Mesendoderm (in vitro differentiated cells): ENCODE measurements at places on chromosomes 5 and 9.
A peak's percentile ranks its signal among the peaks of the same experiment; 100 is the strongest.

GRCh38 chr5:141511771-141512325 lies 23.0 kb downstream of the PCDHGC5 start:
- no peak for DNase-seq

DNA sequence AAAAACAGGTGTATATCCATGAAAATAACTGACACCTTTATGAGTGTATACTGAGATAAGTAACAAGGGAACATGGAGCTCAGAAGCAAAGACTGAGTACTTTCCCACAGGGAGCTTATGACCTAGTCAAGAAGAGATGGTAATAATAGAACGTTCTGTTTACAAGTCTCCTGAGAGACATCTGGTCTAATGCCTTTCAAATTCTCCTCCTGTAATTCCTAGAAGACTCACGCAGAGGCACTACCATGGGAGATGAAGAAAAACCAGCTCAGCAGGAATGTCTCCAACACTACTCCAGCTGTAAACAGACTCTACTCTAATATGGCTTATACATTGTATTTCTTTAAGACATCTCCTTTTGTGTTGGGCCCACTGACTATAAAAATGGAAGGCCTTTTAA lies 503.6 kb upstream of the TUSC1 start:
- DNase-seq, result no peak

DNA sequence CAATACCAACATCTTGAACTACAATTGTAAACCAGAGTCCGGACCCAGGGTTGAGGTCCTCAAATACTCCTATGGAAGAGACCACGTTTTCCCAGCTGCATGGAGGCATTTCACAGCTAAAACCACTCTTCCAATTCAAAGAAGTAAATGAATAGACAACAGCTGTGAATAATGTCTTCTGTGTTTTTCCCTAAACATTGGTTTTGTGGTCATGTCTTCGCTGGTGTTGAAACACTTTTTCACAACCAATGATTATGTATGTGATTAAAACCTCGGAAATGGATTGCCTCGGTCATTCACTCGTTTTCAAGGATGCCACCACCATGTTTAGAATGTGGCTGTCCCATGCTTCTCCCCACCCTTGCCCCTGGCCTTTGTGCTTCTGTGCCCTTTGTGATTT lies 9.4 kb upstream of the TENT4A start:
- DNase-seq, result no peak

GRCh38 chr5:137696481-137696880 lies 39.4 kb downstream of the KLHL3 start:
- no peak for DNase-seq

GRCh38 chr5:58543723-58544122 lies 39.2 kb upstream of the RAB3C start:
- DNase-seq, result peak; percentile 13

- DNase-seq, result peak; percentile 45
These were observed 114.5 kb upstream of the SLC1A3 start for GRCh38 chr5:36491856-36492255.

DNA sequence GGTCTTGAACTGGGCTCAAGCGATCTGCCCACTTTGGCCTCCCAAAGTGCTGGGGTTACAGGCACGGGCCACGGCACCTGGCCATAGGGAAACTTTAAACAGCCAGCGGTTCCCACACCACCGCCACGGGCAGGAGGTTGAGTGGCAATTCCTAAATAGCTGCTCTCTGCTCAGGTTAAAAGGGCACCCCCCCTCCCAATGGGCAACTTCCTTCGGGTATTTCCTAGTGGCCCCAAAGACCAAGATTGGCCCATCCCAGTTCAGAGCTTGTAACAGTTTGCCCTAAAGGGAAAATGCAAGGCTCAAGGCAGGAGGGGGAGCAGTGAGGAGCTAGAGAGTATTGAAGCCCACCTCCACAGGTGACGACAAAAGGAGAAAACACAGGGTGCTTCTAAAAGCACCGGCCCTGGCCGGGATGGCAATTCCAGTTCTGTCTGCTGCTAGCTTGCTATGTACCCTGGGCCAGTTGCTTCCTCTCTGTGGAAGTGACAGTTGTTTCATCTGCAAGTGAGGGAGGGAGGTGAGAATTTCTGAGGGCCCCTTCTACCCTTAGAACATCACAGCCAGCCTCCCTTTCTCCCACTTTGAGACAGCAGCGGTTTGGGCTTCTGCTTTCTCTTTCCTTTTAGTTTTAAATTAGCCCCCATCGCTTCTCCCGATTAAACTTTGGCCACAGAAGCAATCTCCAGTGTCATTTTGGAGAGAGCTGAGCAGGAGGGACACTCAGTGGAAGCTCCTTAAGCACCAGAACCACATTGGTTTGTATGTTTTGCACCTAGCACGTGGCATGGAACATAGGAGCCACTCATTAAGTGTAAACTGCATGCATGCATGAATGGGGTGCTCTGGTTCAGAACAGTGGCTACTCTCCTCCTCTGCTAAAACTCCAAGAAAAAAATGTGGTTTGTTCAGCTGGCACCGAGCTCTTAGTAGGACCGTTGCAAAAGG lies 17.3 kb upstream of the TNIP1 start:
- no peak for DNase-seq

DNA sequence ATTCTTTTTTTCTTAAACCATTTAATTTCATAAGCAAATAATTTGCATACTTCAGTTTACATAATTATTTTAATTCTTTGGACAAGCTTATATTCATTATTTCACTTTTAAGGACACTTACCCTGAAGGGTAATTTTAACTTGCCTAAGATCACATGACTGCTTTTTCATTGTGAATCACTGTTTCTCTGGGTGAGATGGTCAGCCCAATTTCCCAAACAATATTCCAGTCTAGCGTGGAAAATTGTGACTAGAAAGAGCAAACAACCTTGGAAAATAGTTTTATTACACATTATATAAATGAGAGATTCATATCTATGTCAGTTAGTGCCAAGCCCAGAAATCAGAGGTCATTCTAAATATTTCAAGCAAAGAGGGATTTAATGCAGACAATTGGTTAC lies 21.4 kb upstream of the JAKMIP2 start:
- no peak for DNase-seq

- peak; percentile 40 for DNase-seq
These were observed 34.7 kb downstream of the LMNB1 start for GRCh38 chr5:126811515-126812198.

DNA sequence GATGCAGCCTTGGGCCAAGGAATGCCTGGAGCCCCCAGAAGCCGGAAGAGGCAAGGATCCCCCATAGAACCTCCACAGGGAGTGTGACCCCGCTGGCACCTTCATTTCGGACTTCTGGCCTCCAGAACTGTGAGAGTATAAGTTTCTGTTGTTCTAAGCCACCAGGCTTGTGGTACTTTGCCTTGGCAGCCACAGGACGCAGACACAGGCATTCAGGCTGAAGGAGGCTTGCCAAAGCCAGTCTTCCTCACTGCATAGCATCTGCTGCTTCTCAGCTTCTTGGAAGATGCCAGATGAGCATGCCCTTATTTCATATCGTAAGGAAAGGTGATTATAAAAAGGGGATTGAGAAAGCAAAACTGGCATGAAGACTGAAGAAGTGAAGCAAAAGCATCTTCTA lies 61.1 kb upstream of the TAS2R1 start:
- DNase-seq, result no peak

GRCh38 chr9:4415281-4415680 lies 75.0 kb upstream of the SLC1A1 start:
- DNase-seq, result no peak

- DNase-seq, result no peak
These were observed 455.3 kb upstream of the PTGER4 start for GRCh38 chr5:40224421-40224820.

- peak; percentile 74 for DNase-seq
These were observed 88.0 kb downstream of the INIP start for GRCh38 chr9:112629671-112630485.

DNA sequence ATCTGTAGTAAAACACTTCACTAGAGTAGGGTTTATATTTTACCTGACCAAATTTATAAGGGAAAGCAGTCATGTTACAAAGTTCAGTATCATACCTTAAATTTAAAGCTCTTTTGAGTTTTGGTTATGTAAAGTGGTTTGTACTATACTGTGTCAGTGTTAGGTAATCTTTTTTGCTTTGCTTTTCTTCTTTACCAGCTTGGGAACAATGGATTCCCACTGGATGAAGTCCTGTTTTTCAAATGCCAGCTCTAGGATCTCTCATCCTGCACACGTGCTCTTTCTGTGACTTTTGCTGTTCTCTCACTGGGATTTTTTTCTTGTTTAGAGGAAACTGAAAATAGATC lies 15.9 kb downstream of the CYSTM1 start:
- no peak for DNase-seq

DNA sequence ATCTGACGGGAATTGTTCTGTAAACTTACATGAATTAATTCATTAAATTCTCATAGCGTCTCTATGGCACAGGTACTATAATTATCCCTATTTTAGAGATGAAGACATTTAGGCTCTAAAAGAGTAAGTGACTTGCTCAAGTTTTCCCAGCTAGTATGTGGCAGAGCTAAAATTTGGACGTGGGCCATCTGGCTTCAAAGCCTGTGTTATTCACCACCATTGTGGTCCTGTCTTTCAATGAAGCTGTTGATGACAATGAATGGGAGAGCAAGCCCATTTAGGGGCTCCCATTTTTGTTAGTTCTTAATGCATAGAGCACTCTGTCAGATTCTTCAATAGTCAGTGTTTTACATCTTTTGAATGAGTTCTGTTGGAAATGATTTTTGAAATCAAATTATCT lies 236.0 kb upstream of the CD180 start:
- no peak for DNase-seq

- no peak for DNase-seq
These were observed 4.3 kb downstream of the CD74 start for GRCh38 chr5:150408231-150408943.

DNA sequence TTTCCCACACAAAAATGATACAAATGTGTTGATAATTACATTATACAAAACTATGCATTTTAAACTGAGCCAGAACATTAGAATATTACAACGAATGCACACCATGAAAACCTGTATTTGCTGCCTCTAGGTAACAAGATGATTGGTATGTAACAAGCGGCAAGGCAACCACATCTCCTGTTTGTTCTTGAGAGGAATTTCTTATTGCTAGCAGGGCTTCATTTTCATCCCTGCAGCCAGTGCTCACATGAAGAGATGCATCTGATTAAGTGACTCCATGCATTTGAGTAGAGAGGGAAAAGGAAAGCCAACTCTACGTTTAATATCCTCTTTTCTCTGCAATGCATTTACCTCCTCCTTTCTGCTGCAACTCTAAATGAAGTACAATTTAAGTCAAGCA lies 36.6 kb downstream of the FRMD3 start:
- DNase-seq, result no peak

GRCh38 chr9:133671371-133671770 lies 35.2 kb downstream of the DBH start:
- no peak for DNase-seq

GRCh38 chr5:428219-428618 lies 14.8 kb upstream of the EXOC3 start:
- DNase-seq, result no peak

DNA sequence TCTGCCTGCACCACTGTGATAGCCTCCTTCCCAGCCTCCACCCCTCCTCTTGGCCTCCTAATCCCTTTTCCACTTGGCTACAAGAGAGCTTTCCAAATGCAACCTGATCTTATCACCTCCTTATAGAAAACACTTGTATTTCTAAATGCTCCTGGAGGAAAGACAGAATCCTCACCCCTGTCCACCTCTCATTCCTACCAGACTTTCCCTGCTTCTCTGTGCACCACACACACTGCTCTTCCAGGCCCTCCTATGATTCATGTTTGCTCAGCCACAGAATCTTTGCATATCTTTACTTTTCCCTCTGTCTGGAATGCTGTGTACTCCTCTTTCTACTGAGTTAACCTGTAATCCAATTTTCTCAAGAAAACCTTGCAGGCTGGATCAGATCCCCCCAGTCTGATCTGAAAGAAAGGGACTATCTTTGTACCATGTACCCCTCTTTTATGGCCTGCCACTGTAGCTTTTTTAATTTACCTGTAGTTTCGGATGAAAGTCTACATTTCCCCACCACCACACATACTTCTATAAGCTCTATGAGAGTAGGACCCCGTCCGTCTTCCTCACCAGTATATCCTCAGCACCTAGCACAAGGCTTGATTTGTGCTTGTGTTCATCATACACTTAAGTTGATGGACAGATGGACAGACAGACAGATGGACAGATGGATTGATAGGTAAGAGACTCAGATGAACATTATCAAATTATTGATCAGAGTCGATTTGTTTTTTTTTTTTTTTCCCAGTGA lies 95.3 kb downstream of the GALNT10 start:
- peak; percentile 40 for DNase-seq

GRCh38 chr5:76204713-76205112 lies 121.5 kb downstream of the SV2C start:
- peak; percentile 86 for DNase-seq

DNA sequence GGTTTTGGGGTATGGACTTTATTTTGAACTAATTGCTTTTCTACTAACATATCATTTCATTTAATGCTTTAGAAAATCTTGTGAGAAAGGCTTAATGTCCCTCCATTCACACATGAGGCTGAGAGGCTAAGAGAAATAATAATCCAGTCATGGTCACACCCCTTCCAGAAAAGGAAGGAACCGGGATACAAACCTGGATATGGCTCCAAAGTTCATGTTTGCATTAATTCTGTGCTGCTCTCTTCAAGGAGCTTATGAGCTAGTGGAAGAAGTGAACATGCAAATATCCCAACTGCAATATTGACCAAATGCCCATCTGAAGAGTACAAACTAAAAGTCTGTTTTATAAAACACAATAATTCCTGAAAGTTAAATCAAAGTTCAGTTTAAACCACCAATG lies 732.1 kb upstream of the RIOK2 start:
- DNase-seq, result no peak

DNA sequence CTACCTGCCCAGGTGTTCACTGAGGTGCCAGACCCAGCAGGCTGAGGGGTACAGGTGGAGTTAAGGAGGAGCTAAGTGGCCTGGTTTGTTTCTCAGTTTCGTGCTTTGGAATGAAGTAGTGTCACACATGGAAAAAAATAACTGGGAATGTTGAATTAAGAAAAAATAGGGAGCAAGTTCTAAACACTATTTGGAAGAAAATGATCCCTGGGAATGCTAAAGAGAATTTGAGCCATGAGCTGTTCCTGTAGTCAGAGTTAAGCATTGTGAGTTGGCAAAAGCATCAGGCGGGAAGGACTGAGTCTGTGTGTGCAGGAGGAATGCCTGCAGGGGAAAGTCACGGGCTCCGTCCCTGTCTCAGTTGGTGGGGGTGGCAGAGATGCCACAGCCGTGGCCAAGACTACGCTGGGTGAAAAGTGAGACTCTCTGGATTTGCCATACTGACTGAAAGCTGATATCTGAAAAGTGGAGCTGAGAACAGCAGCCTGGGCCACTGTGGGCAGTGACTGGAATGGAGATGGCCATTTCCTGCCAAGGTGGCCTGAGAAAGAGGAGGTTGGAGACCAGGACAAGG lies 37.0 kb downstream of the SYK start:
- DNase-seq, result no peak

DNA sequence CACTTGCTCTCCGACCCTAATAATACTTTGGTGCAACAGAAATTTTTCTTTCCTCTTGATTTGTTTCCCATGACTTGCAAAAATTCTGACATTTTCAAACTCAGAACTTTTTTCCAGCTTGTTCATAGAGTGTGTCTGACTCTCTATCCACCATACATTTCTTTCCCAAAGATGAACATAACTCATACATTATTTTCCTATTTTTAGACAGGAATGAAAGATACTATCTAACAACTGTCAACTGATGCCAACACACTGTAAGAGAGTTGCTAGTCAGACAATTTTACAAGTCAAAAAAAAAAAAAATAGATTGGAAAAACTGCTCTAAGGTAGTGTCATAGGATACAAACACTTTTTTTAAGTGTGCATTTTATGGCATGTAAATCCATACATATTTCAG lies 1001.0 kb upstream of the WWC1 start:
- DNase-seq, result no peak
